A549 treated with Hydrocortisone at 1 μM for 4 hours (cell line): ENCODE measurements at places on chromosomes 2 and 18. TPM values are rescaled to one million over a fixed set of nuclear protein-coding genes. Genes with fewer than 3 reads are reported as not detected.

ADRA2B gene
- 0.06 to 0.17 TPM (median 0.09 TPM) in 5 replicates for total RNA-seq

RGPD5 gene
- 3.0 to 8.2 TPM (median 6.4 TPM) in 5 replicates for total RNA-seq

EMILIN1 gene
- 0.32 to 0.55 TPM (median 0.48 TPM) in 5 replicates for total RNA-seq

MRO gene
- total RNA-seq: 0.15 to 0.31 TPM (median 0.18 TPM) in 5 replicates
